ENCODE measurements at places on chromosomes 7 and 10.

- DNase-seq = no peak
Observed at GRCh38 chr10:14958872-14959220, 342 bp upstream of the MEIG1 start.

DNA sequence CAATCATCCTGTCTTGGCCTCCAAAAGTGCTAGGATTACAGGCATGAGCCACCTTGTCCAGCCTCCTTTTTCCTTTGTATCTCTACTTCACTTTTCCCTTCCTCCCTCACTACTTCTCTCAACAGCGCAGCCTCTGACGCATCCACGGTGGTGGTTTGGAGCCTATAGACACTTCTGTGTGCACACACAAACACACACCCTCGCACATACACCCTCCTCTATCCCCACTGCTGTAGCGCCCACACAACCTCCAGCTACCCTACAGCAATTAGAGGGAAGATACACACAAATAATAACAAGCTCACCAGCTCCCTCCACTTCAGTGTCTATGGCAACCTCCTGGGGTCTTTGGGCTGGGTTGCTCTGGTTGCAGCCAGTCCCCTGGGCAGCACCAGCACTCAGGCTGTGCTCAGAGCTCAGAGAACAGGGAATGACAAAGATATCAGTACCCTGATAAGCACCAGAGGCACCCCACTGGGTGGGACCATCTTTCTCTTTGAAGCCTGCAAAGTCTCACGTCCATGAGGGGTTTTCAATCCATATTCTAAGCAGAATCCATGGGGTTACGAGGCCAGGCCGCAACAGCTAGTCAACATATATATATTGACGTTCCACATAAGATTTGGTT, 3.3 kb upstream of the CAMK2G start:
- DNase-seq = no peak

DNA sequence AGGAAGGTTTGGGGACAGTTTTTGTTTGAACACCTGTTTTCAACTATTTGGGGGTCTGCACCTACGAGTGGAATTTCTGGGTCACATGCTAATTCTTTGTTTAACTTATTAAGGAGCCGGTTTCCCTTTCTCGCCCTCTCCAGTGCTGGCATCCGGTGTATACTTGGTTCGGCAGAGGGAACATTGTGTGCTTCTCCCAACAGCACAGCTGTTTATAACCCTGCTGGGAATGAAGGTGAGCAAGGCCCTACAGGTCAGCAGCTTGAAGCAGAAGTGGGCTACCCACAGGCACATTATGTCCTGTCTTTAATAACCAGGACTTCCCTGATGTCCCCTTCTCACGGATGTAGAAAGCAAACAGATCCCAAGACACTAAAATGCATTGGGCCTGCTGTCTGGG, 87.5 kb upstream of the PDCD4 start:
- DNase-seq = no peak

GRCh38 chr10:46524472-46525176, 31.8 kb downstream of the GPRIN2 start:
- DNase-seq = peak; percentile 49

- DNase-seq = no peak
Observed at GRCh38 chr10:411603-412002, 276.3 kb downstream of the ZMYND11 start.

GRCh38 chr10:103636492-103636891, 143.0 kb downstream of the NEURL1 start:
- DNase-seq = no peak

GRCh38 chr7:76217942-76218566, 16.4 kb downstream of the SRRM3 start:
- no peak for DNase-seq

- DNase-seq = no peak
Observed at GRCh38 chr7:3168869-3169268, 125.2 kb upstream of the CARD11 start.

DNA sequence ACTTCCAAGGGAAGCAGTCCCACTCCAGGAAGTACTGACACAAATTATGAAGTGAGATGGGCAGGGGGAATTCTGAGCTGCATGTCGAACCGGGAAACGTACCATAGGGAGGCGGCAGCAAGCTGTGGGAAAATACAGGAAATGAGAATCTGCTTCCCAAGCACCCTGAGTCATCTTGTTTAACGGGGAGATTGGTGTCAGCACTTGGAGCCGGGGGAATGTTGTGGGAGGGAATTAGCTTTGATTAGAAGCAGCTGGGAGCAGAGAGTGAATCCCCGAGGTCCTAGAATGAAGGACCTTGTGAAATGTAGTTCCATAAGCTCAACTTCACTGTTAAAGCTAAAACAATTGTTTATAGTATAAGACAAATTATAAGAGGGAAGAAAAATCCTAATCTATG, 141.4 kb upstream of the PRKCQ start:
- DNase-seq = no peak

DNA sequence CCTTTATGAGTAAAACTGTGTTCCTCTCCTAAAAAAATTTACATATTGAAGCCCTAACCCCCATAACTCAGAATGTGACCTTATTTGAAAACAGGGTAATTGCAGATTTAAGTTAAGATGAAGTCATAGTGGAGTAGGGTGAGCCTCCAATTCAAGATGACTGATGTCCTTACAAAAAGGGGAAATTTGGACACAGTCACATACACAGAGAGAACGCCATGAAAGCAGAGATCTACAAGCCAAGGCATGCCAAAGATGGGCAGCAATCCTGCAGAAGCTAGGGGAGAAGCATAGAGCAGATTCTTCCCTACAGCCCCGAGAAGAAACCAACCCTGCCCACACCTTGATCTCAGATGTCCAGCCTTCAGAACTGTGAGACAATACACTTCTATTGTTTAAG, 23.8 kb upstream of the ADD3 start:
- DNase-seq = no peak

- DNase-seq = no peak
Observed at GRCh38 chr10:127990846-127991542, 84.1 kb downstream of the PTPRE start.

DNA sequence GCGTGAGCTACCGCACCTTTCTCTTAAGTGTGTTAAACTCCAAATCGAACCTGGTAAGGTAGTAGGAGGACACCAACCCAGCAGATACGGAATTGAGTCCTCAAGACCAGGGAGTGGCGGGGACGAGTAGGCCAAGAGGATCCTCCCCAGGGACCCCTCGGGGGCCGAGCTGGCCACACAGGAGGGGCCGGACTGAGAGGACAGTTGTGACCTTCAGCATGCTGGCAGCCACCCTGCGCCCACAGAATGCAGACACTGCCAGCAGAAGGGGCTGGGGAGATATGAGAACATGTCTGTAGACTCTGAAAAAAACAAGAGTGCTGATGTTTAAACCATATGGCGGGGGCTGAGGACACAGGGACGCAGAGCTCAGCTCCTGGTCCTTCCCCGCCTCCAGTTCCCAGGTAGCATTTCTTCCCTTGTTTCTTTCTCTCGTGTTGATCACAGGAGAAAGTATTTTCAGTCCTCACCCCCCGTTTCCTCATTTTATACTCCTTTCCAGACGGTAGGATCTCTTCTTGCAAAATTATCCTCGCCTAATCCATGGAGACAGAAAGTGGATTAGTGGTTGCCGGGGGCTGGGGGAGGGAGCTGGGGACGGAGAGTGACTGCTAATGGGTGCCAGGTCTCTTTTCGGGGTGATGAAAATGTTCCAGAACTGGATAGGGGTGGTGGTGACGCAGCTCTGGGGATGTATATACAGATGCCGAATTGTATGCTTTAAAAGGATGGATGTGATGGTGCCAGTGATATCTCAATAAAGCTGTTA, 11.5 kb upstream of the UNCX start:
- no peak for DNase-seq

DNA sequence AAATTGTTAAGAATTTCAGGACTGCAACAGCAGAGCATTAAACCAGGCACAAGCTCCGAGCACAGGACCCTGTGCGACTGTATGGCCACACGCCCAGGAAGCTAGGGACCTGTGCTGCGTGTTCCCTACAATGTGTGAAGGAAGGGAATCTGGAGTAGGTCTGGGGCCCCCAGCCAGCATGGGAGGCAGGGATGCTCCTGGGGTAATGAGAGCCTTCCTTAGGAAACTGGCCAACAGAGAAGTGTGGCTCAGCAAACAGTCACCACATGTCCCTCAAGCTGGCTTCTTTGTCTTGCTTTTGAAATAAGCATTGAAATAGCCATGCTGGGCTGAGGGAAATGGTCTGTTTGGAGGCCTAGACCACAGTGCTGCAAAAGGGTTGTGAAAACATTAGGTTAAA, 8.2 kb downstream of the BLNK start:
- DNase-seq = no peak

DNA sequence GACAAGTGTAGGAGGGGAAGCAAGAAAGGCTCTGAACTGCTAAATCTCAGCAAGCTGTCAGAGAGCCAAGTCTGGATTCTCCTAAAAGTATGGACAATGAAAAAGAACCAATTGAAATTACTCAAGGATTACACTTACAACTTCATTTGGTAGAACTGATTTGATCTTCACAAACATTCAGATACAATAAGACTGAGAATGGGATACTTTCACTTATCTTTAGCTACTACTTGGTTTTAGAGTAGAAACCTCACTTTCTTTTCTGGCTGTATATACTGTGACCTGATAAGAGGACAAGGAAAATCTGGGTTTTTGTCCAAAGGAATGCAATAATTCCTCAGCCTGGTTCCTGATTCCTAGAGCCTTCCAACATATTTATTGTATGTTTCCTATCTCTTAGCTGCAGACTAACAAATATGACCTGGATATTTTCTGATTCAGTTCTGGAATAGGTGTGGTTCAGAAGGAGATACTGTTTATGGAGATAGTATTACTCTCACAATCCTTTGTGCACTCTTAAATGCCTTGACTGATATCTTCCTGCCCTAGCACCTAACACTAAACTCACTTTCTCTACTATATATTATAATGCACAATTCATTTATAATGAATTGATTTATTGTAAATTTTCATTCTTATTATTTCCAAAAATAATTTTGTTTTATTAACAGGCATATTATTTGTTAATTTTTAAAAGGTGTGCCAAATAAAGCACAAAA, 7.3 kb downstream of the SEMA3A start:
- DNase-seq = peak; percentile 12

DNA sequence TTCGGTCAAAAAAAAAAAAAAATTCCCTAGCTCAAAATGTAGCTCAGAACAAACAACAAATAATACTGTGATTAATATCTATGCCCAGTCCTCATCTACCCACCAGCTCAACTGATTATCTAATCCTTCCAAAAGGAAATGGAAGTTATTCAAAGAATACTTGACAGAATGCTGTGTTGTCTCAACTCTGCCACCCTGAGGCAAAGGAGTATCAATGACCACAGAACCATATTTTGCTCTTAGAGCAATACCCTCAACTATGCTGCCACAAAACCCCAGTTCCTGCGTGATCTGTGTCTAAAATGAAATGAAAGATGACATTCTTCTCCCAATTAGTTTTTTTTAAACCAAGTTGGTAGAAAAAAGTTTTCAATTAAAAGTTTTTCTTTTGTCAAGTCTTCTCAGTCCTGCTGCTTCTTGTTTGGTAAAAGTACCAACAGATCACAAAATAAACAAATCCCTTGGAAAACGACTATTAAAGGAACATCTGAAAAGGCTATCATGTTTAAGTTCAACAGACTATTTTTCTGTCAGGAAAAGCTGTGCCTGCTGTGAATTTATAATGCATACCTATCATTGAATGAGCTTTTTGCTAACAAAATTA, 21.6 kb downstream of the RBM28 start:
- peak; percentile 73 for DNase-seq

GRCh38 chr10:114471906-114472876, 67.9 kb upstream of the AFAP1L2 start:
- peak; percentile 80 for DNase-seq

- DNase-seq = no peak
Observed at GRCh38 chr10:13608246-13608853, 21.6 kb downstream of the PRPF18 start.

- DNase-seq = peak; percentile 17
Observed at GRCh38 chr7:83148776-83149175, 13.9 kb downstream of the PCLO start.

- DNase-seq = no peak
Observed at GRCh38 chr10:33482486-33482885, 148.0 kb upstream of the NRP1 start.

GRCh38 chr10:17210361-17210760, 8.9 kb upstream of the TRDMT1 start:
- DNase-seq = no peak

DNA sequence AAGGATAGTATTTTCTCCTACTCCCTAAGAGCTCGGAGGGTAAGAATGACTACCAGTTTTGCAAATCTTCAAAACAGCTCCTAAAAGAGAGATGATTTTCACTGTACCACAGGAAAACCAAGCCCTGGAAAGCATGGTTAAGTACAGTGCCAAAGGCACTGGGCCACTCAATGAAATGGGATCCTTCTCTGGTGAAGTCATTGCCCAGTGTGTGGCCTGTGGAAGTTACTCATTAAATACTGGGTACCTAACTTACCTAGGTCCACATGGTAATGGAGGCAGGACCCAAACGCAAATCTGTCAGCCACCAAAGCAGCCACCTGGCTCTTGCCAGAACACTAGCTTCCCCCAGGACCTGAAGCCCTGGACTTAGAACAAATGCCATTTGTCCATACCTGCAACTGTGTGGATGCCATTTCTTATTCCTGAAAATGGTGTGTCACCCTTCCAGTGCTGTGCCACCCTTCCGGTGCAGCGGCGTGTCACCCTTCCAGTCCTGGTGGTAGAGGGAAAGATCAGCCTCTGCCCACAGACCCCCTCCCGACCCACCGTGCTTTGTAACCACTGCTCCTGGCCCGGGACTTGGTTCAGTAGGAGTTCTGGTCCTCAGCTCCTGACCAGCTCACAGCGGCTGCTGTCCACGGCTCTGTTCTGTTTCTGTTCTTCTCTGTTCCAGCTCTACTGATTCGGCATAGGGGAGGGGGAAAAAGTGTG, 659.2 kb downstream of the SDK1 start:
- DNase-seq = no peak

DNA sequence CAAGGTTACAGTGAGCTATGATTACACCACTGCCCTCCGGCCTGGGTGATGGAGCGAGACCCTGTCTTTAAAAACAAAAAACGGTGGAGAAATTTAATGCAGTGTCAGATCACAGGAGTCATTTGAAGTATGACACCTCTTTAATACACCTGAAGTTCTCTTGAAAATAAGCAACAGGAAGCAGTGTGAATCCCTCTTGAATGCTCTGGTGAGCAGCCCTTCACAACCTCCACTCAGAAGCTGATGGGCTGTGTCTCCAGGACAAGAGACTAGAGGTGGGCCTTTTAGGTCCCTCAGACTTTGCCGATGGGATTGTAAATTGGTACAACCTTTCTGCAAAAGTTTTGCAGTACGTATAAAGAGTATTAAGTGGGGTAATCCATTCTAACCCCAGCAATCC, 50.1 kb downstream of the CYP26A1 start:
- no peak for DNase-seq

GRCh38 chr10:99966306-99966705, 43.4 kb downstream of the DNMBP start:
- no peak for DNase-seq

DNA sequence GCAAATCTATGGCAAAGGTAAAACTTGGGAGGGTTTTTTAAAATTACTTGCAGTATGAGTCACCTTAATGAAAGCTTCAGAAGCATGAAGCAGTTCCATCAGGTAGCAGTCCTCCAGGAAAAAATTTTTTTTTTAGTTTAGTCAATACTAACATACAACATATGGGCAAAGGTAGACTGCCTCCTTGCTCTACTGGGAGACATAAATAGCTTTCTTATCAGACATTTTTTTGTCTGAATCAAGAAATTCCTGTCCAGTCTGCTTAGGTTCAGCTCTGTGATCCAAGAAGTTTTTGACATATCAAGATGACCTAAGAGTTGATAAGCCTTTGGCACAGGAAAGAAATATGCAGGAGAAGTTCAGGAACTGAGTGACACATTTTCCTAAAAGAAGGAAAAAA, 171.5 kb upstream of the TCF7L2 start:
- DNase-seq = no peak

- DNase-seq = peak; percentile 32
Observed at GRCh38 chr7:44081266-44081748, 1.0 kb downstream of the POLM start.

All from DMS53 (cell line).